Spinal cord (tissue), 10 donors: ENCODE measurements at places on chromosomes 6 and 20.

GRCh38 chr6:2990932-2991506, 8.7 kb upstream of the NQO2 start:
- no peaks in the 10 kb centered on the region for H3K27me3 ChIP-seq
- peak overlapping the region; percentile 100 for H3K27ac ChIP-seq
- DNase-seq = peak; percentile 49
- H3K4me1 ChIP-seq = peaks cover 18% of the 10 kb centered on the region

DNA sequence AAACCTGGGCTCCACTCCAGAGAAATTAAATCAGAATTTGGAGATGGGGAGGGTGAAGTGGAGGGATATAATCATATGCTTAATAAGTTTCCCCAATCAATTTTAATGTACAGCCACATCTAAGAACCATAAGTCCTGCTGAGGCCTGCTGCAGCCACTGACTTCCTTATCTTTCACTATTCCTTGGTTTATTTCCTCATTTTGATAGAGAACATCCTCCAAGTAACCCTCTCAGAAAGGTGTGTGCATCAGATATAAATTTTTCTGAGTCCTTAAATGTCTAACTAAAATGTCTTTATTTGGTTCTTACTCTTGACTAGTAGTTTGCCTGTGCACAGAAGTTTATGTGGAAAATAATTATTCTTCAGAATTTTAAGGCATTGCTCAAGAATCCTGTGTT, 23.7 kb upstream of the SIRT5 start:
- H3K4me1 ChIP-seq = peaks cover 6% of the 10 kb centered on the region
- no peak overlapping the region for H3K27ac ChIP-seq
- no peaks in the 10 kb centered on the region for H3K36me3 ChIP-seq
- no peak for DNase-seq
- no peak overlapping the region for H3K4me3 ChIP-seq

- no peaks in the 10 kb centered on the region for H3K4me1 ChIP-seq
- H3K27me3 ChIP-seq = no peaks in the 10 kb centered on the region
- H3K36me3 ChIP-seq = peaks cover 8% of the 10 kb centered on the region
- no peak for DNase-seq
These were observed 68.3 kb upstream of the EXOC2 start for GRCh38 chr6:760982-761955.

- DNase-seq = no peak
- no peak overlapping the region for H3K4me3 ChIP-seq
- H3K27me3 ChIP-seq = no peaks in the 10 kb centered on the region
- H3K36me3 ChIP-seq = no peaks in the 10 kb centered on the region
- H3K27ac ChIP-seq = no peak overlapping the region
- no peaks in the 10 kb centered on the region for H3K4me1 ChIP-seq
These were observed 1.4 kb upstream of the BPIFB6 start for GRCh38 chr20:33030076-33030475.

- H3K27me3 ChIP-seq = no peaks in the 10 kb centered on the region
- no peak for DNase-seq
- H3K4me1 ChIP-seq = no peaks in the 10 kb centered on the region
- H3K27ac ChIP-seq = no peak overlapping the region
These were observed 100.5 kb downstream of the EYA4 start for GRCh38 chr6:133341607-133342158.

GRCh38 chr20:38120625-38120988, 44.5 kb downstream of the TGM2 start:
- no peaks in the 10 kb centered on the region for H3K36me3 ChIP-seq
- no peaks in the 10 kb centered on the region for H3K27me3 ChIP-seq
- H3K4me3 ChIP-seq = no peak overlapping the region

GRCh38 chr20:6818033-6818808, 50.7 kb downstream of the BMP2 start:
- no peaks in the 10 kb centered on the region for H3K4me1 ChIP-seq
- no peak overlapping the region for H3K27ac ChIP-seq
- DNase-seq = no peak
- no peak overlapping the region for H3K4me3 ChIP-seq
- H3K27me3 ChIP-seq = no peaks in the 10 kb centered on the region
- no peaks in the 10 kb centered on the region for H3K36me3 ChIP-seq

GRCh38 chr20:35054814-35055213, 37.8 kb downstream of the TRPC4AP start:
- H3K27me3 ChIP-seq = no peaks in the 10 kb centered on the region
- peaks cover 5% of the 10 kb centered on the region for H3K36me3 ChIP-seq
- H3K4me1 ChIP-seq = no peaks in the 10 kb centered on the region

GRCh38 chr6:39790772-39791171, 1.4 kb upstream of the DAAM2 start:
- DNase-seq = no peak
- H3K27me3 ChIP-seq = no peaks in the 10 kb centered on the region
- H3K27ac ChIP-seq = no peak overlapping the region
- no peaks in the 10 kb centered on the region for H3K36me3 ChIP-seq
- peaks cover 12% of the 10 kb centered on the region for H3K4me1 ChIP-seq
